ENCODE measurements at places on chromosomes 13 and 19.

GRCh38 chr13:48949566-48950500 is 25.9 kb upstream of the FNDC3A start:
- DNase-seq, result no peak

- DNase-seq, result no peak
These were observed 109.6 kb downstream of the ZAR1L start for GRCh38 chr13:32205431-32206096.

DNA sequence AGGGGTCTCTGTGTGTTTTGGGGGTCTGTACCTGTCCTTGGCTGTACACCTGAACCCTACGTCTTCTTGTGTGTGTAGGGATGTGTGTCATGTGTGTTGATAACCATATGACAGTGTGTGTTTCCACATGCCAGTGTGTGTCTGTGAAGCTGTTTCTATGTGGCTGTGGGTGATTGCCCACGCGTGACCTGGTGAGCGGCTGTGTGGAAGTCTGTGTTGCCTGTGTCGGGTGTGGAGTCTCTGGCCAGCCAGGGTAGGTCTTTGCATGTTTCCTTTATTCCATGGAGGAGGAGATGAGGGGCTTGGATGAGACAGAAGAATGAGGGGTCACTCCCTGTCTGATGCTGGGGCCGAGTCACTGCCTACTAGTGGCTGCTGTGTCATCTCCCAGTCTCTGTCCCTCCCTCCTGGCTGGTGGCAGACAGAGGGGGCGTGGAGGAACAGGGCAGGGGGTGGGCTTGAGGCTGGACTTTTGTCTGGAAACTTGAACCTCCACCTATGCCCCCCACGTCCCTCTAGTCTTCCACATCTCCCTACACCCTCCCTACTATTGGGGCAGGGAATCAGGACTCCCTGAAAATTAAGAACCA is 2.8 kb upstream of the FOSB start:
- DNase-seq, result no peak

- peak; percentile 13 for DNase-seq
These were observed 93.7 kb downstream of the TRPC4 start for GRCh38 chr13:37775871-37776270.

- peak; percentile 65 for DNase-seq
These were observed 294.2 kb downstream of the ZNF536 start for GRCh38 chr19:30666301-30666803.

GRCh38 chr19:13028027-13028426 is 32.8 kb downstream of the NFIX start:
- DNase-seq, result no peak

Data from AG20443 (cell line).